ENCODE measurements at places on chromosomes 3 and 15.

- no peak for DNase-seq
These were observed 267.7 kb downstream of the ZBTB20 start for GRCh38 chr3:114879059-114880031.

DNA sequence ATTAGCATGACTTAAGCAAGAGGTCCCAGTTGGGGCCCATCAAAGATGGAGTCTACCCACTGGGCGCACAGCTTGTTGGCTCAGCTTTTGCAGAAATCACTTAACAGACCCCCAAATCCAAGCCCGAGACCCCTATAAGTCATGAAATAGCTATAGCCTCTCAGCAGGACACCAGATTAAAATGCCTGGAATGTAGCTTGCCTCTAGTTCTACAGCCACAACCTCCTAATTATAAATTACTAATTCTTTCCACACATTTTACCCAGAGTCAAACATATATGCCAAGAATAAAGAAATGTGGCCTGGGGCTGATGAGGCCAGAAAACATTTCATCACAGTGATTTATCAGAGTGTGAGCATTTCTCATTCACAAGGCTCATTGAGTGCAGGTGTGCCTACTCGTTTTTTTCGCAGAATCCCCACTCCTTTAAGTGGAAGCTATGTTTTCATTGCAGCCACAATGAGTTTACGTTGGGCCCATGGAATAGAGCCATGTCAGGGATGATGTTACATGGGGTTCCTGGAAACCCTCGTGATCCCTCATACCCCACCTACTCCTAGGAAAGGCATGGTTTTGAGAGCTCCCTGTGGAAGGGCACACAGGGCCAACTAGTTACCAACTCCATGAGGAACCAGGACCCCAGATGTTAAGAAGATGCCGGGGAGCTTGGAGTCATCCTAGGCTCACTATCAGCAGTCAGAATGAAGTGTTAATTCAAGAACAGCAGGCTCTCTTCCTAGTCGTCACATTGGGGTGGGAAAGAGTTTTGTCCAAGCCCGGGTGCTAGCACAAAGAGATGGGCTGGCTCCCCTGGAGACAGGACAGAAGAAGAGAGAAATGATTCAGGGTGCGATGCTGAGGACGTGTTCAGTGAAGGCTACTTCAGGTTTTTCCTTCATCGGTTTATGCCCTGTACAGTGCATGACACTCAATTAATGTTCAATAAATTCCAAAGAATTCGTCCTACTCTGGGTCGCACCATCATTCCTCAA, 90.2 kb upstream of the ABHD17C start:
- DNase-seq: no peak

GRCh38 chr3:173066044-173067004, 74.7 kb downstream of the SPATA16 start:
- DNase-seq: no peak

- no peak for DNase-seq
These were observed 6.7 kb upstream of the PSTPIP1 start for GRCh38 chr15:76987896-76988860.

GRCh38 chr15:61146931-61147230, 82.2 kb downstream of the RORA start:
- DNase-seq: no peak

DNA sequence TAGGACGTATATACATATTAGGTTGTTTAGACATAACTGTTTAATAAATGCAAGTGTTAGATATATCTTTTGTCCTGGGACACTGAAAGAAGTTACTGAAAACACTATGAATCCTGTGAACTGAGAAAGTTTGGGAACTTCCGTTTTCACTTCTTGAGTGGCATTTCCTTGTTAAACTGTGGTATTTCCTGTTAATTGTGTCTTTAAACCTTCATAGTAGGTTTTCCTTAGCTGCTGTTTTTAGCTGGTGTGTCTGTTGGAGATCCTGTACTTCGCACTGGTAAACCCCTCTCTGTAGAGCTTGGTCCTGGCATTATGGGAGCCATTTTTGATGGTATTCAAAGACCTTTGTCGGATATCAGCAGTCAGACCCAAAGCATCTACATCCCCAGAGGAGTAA, 37.1 kb downstream of the ATP6V1A start:
- no peak for DNase-seq

DNA sequence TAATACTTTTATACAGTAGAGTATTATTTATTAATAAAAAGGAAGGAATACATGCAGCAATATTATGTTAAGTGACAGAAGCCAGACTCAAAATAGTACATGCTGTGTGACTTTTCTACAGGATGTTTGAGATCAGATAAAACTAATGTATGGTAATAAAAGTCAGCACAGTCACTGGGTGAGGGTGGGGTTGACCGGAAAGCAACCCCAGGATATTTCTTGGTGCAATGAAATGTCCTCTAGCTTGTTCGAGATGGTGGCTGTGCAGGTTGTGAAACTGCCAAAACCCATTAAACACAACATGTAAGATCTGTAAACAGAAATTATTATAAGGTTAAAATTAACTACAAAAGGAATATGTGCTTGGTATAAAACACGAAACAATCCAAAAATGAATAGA, 20.8 kb upstream of the ALDH1L1 start:
- no peak for DNase-seq

- DNase-seq: no peak
These were observed 8.1 kb downstream of the ISG20 start for GRCh38 chr15:88646951-88647350.

- DNase-seq: no peak
These were observed 10.8 kb downstream of the GATA2 start for GRCh38 chr3:128482175-128482574.

DNA sequence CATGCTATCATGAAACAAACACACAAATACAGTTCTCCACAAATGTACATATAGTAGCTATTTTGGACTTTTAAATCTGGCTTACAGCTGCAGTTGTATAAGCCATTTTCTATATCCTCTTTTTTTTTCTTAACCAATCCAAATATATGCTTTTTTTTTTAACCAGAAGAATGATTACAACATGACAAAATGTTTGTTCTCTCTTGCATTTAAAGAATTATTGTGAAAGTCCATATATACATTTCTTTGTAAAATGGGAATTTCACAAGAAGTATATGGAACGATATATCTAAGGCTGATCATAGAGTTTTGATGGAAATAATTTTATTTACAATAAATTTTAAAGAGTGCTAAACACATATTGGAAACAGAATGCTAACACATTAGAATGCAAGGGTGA, 95.6 kb downstream of the CD200R1L start:
- DNase-seq: no peak

DNA sequence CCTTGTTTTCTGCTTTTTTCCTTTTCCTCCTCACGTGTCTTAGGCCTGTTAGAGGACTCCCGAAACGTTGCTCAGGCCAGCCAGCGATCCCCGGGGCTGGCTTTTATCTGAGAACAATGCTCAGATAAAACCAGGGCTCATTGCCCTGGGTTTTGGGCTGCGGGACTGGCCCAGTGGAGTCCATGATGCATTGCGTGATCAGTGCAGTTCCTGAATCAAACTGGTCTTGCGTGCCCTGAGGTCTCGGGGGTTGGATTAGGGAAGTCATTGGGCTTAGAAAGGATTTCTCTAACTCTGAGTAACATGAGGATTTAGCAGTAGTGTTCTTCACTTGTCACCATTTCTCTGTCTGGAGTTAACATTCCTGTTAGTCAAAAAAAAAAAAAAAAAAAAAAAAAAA, 66.3 kb downstream of the CCR1 start:
- no peak for DNase-seq

- no peak for DNase-seq
These were observed 229.0 kb upstream of the C2CD4B start for GRCh38 chr15:62394079-62394478.

GRCh38 chr3:167671878-167672427, 18.2 kb upstream of the WDR49 start:
- no peak for DNase-seq

GRCh38 chr15:59354417-59355031, 18.1 kb downstream of the MYO1E start:
- DNase-seq: no peak

- DNase-seq: no peak
These were observed 375.3 kb downstream of the LPP start for GRCh38 chr3:188529228-188529627.

- DNase-seq: no peak
These were observed 50.8 kb downstream of the RFX7 start for GRCh38 chr15:56192659-56193442.

GRCh38 chr3:56126632-56127031, 341.6 kb downstream of the ERC2 start:
- no peak for DNase-seq

- no peak for DNase-seq
These were observed 243.8 kb upstream of the TTC14 start for GRCh38 chr3:180358179-180358578.

DNA sequence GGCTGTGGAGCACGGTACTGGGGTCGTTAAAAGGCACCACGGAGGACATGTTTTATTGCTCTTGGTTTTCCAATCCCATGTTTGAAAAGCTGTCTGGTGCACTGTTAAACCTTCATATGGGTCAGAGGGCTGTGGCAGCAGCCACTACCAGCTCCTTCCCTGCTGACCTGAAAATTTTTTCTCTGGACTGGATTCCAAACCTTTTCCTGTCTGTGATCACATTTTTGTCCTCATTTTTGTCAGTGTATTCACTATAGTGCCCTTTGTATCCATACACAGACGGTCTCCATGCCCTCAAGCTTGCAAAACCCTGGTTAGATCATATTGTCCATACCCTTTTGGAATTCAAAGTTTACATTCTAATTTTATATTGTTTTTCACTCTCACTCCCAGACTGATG, 70.5 kb downstream of the NME9 start:
- no peak for DNase-seq

DNA sequence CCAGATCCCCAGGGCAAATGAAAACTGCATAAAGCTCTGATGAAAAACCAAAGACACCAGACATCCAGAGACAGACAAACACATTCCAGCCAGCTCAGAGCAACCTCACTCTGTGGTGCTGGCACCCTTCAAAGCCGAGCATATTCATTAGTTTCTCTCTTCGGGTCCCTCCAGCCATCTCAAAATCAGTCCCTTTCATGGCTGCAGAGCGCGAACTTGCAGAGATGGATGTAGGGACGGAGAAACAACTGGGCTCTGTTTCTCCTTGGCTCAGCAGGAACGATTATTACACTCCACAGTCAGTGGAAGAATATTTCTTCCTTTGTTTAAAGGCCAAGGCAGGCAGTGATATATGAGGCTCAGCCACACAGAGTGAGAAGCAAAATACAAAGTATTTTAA, 50.4 kb upstream of the SYN2 start:
- DNase-seq: no peak

DNA sequence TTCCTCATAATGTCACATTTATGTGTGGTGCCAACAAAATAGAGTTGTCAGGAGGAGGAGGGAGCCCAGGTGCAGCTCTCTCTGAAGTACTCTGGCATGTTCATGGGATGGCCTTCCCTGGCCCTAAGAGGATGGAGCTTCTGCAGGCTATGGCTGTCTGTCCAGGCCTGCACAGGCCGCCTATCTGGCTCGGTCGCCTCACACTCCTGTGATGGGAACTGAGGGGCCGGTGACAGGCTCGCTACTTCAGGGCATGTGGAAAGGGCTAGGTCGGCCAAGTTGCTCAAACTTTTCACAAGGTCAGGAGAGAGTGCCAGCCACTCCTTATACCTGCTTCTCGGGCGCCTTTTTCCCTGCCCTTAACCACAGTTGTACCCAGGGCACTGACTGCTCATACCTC, 51.1 kb downstream of the SOX14 start:
- DNase-seq: no peak

GRCh38 chr3:48233542-48233941, 7.4 kb upstream of the ZNF589 start:
- no peak for DNase-seq

GRCh38 chr3:155890671-155891190, 20.3 kb downstream of the GMPS start:
- DNase-seq: no peak

GRCh38 chr15:99074446-99074845, 30.4 kb upstream of the SYNM start:
- DNase-seq: no peak

GRCh38 chr3:73115806-73116205, 54.3 kb downstream of the EBLN2 start:
- DNase-seq: no peak

GRCh38 chr3:72947715-72948490, 48.7 kb upstream of the PPP4R2 start:
- DNase-seq: no peak

DNA sequence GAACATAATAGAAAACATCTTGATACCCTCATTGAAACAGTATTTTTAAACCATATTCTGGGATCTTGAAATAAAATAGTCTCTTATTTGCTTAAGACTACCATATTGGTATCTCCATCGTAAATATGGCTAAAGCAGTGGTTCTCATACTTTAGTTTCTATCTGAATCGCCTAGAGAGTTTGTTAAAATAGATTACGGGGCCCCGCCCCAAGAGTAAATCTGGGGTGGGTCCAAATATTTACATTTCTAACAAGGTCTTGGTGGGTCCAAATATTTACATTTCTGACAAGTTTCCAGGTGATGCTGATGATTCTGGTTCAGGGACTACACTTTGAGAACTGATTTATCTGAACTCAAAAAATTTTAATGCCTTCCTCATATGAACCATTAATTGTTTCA, 45.3 kb downstream of the TSC22D2 start:
- DNase-seq: no peak

DNA sequence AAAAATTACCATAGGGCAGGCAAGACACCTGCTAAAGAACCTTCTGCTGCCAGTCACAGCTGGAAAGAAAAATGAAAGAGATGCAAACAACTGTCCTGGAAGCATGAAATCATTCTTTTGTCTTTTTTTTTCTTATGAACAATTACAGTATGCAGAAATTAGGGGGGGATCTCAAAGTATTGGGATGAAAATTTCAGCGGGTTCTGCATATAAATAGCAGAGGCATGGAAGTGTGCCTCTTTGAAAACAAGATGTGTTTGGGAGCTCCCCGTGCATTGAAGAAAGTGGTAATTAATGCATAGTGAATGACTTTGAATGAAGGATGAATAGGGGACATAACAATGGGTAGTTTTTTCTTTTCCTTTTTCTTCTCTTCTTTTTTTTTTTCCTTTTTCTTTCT, 431.2 kb downstream of the SOX2 start:
- no peak for DNase-seq

DNA sequence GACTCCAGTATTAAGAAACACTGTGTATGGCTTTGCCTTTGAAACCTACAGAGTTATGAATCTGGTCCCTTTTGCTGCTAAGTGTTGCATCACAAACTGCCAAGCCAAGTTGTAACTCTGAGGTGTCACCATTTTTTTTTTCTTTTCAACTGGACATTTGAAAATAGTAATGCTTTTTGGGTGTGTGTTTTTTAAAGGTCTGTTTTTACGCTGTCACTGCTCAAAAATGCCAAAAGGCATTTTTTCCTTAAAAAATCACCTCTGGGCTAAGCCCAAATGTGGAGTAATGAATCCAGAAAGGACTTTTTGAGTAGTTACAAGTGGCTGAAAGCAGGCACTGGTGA, 9.5 kb downstream of the SMAD3 start:
- no peak for DNase-seq

DNA sequence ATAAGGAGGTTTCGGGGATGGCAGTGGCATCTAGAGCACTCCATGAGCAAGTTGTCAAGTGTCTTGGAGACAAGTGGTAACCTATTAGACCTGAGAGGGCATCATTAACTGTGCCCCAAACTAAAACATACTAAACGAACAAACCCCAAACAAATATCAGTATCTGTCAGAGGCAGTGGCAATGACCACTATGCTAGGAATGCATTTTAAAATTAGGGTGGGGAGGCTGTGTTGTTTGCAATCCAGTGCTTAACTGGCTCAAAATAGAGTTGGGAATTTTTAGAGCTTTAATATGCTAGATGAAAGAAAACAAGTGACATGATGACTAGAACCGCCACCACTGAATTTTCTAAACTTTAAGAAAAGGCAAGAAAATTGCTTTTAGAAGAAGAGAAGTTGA, 51.8 kb upstream of the TPRG1 start:
- no peak for DNase-seq
